ENCODE measurements at places on chromosomes 6 and 20. TPM values are rescaled to one million over a fixed set of nuclear protein-coding genes. Genes with fewer than 3 reads are reported as not detected.

GRCh38 chr6:69044534-69044933 is 409.5 kb downstream of the ADGRB3 start:
- no peaks in the 10 kb centered on the region for H3K27me3 ChIP-seq
- no peaks in the 10 kb centered on the region for H3K36me3 ChIP-seq
- H3K4me3 ChIP-seq, result no peak overlapping the region

DNA sequence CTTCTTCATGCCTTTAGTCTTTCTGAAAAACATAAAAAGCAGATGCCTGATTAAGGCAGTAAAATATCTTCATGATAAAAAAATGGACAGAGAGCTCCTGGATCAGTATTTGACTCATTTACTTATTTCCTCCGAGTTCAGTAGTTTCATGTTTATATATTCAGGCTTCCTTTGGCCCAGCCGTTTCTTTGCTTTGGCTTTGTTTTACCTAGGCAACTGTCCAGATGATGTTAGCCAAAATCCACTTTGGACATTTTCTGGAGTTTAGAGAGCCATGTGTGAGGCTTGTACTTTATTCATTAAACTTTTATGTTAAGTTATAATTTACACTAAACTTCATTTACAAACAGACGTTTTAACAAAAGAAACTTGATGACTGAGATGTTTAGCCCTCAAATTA is 307.1 kb upstream of the RSPO3 start:
- DNase-seq, result no peak
- no peaks in the 10 kb centered on the region for H3K27me3 ChIP-seq
- no peak overlapping the region for H3K4me3 ChIP-seq

GRCh38 chr20:36629719-36630681 is 16.0 kb downstream of the SLA2 start:
- H3K4me3 ChIP-seq, result no peak overlapping the region
- no peak overlapping the region for H3K27ac ChIP-seq
- H3K27me3 ChIP-seq, result no peaks in the 10 kb centered on the region

GRCh38 chr20:19462491-19462890 is 250.0 kb downstream of the SLC24A3 start:
- H3K4me1 ChIP-seq, result peaks cover 4% of the 10 kb centered on the region
- no peaks in the 10 kb centered on the region for H3K36me3 ChIP-seq
- H3K27me3 ChIP-seq, result no peaks in the 10 kb centered on the region
- DNase-seq, result no peak
- no peak overlapping the region for H3K4me3 ChIP-seq

DNA sequence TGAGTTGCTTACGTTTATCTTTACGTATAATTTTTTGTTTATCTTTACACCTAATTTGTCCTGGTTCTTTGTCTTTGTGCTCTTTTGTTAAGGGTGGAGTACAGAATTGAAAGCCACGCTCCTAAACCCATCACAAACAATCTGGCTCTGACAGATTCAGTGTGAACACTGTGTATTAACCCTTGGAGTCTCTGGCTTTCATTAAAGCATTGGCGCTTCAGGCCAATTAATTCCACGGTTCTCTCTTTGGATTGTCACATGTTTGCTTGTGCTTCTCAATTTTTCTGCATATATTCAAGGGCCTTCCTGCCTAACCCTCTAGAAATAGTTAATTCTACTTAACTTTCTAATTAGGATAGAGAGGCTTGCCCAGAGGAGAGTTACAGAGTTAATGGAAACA is 38.6 kb downstream of the NKX2-4 start:
- H3K4me3 ChIP-seq, result no peak overlapping the region
- no peak overlapping the region for H3K27ac ChIP-seq
- peaks cover 47% of the 10 kb centered on the region for H3K36me3 ChIP-seq
- H3K4me1 ChIP-seq, result peaks cover 19% of the 10 kb centered on the region
- DNase-seq, result no peak

GRCh38 chr6:118683881-118684872 is 32.8 kb upstream of the CEP85L start:
- H3K4me3 ChIP-seq, result no peak overlapping the region
- peaks cover 3% of the 10 kb centered on the region for H3K4me1 ChIP-seq
- H3K27ac ChIP-seq, result no peak overlapping the region
- H3K36me3 ChIP-seq, result no peaks in the 10 kb centered on the region
- H3K27me3 ChIP-seq, result no peaks in the 10 kb centered on the region

GRCh38 chr6:79373246-79373645 is 138.8 kb upstream of the HMGN3 start:
- no peaks in the 10 kb centered on the region for H3K27me3 ChIP-seq
- no peaks in the 10 kb centered on the region for H3K36me3 ChIP-seq
- H3K27ac ChIP-seq, result no peak overlapping the region

Gene F13A1
- not detected for total RNA-seq

Gene SEMG1
- total RNA-seq, result 2.1 TPM

Gene IL17A
- total RNA-seq, result not detected

Gene NRSN1
- total RNA-seq, result not detected

All from A673 (cell line).